ENCODE measurements at places on chromosomes 4 and X.

- no peak for DNase-seq
Measured at GRCh38 chr4:108058685-108059440, 69.2 kb downstream of the HADH start.

DNA sequence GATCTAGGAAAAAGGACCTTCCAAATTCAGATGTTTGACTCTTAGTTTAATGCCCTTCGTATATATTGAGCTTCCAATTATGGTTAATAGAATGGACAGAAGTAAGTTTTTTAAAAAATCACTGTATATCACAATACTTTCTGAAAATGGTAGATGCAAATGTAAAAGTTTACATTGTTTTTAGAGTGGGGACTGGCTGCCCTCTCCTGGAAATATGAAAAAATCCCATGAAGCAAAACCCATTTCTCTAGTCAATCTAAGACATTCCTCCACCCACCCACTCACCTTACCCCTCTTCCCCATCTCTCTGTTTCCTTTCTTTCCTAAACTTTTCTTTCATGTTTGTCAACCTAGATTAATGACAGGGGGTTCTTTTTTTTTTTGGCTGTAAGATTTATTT is 134.5 kb downstream of the ARHGAP6 start:
- no peak for DNase-seq

GRCh38 chrX:19697416-19697815 is 182.1 kb upstream of the MAP3K15 start:
- DNase-seq, result no peak

DNA sequence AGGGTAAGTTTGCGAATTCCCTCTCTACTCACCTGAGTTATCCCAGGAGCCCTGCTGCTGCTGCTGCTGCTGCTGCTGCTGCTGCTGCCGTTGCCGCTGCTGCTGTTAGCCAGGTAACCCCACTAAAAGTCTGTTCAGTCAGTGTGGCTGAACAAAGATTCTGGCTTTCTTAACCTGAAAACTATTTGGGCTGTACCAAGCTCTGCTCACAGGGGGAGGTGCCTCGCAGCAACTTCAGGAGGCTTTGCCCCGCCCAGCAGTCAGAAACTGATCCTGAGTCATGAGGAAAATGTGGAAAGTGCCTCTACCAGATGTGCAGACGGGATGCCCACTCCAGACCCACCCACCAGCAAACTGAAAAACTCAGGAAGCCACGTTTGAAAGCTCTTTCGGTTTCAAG is at the start of gene CAPN6:
Gene CAPN6 (minus strand): TSS at position 145 of the 400 bp plus-strand sequence. CDS start 6,547 bp downstream, outside the sequence.
- DNase-seq, result no peak

DNA sequence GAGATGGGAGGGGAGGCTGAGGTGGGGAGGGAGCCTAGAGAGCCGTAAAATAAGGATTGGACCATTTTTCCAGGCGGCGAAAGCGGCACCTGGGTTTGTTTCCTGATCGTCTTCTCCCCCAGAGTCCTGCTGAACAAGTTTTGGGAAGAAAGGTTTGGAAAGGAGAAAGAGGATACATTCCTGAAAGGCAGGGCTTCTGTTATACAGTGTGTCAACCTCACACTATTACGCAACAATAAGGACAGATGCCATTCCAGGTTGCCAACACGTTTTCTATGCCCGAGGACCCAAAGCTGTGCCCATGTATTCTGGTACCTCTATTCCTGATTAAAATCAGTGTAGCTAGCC is 658 bp downstream of the SCOC start:
- no peak for DNase-seq

DNA sequence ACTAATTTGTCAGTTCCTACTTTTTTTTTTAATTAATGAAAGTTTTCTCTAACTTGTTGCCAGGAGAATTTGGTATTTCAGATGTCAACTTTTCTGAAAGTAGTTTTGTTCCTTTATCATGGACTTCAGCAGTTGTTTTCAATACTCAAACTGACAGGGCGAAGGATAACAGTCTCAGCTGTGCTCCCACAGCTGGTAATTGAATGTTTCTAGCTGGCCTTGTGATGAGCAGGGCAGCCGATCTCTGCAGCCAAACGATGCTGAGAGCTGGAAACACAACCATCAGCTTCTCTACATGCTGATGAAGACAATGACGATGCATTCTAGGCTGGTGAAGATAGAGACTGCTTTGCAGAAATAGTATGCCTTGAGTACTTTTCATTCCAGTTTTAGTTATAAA is 130.0 kb upstream of the MAP9 start:
- DNase-seq, result no peak

DNA sequence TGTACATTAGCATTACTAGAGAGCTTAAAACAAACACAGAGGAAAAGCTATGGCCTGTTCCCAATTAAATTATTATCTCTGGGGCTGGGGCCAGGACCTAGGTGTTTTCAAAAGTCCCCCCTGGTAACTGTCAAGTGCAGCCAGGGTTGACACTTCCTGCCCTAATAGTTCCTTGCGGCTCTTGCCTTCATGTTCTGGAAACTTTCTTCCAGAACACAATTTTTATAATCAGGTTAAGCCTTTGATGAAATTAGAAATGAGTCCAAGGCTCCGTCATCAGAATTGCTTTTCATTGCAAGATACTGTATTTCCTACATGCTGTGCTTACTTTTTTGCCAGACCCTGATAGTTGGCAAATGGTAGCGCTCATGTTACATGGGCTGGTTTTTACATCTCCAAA is 229.6 kb downstream of the UNC5C start:
- DNase-seq, result no peak

- DNase-seq, result no peak
Measured at GRCh38 chr4:99755223-99755944, 61.2 kb upstream of the DAPP1 start.
